ENCODE measurements at places on chromosomes 7 and 10.

GRCh38 chr7:101547022-101547915 is 81.8 kb downstream of the MYL10 start:
- DNase-seq = no peak

DNA sequence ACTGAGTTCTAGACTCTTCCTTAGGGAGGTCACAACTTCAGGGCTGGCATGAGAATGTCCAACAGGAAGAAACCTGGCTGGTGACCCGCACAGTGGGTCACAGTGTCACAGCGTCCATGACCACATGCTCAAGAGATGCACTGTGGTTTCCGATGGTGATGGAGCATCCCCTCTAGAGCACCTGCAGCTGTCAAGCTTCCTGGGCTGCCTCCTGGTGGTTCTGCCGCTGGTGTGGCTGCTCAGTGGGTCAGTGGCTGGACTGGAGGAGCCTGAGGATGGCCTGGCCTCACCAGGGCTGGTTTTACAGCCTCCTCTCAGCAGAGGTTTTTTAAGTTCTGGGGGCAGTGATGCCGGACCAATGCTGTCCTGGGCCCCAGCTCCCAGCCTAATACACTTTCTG is 149.3 kb downstream of the SH3PXD2A start:
- no peak for DNase-seq

DNA sequence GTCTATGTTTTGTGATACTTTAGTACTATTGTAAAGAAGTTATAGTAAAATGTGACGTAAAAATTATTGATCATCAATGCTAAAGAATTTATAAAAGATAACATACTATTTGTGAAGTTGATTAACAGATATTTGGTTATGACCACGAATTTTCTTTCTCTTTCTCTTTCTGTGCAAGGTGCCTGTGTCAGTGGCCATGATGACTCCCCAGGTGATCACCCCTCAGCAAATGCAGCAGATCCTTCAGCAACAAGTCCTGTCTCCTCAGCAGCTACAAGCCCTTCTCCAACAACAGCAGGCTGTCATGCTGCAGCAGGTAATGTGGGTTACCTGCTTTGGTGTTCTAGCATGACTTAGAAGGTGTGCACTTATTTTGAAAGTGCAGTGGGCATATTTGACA is 213.7 kb downstream of the FOXP2 start:
- no peak for DNase-seq

DNA sequence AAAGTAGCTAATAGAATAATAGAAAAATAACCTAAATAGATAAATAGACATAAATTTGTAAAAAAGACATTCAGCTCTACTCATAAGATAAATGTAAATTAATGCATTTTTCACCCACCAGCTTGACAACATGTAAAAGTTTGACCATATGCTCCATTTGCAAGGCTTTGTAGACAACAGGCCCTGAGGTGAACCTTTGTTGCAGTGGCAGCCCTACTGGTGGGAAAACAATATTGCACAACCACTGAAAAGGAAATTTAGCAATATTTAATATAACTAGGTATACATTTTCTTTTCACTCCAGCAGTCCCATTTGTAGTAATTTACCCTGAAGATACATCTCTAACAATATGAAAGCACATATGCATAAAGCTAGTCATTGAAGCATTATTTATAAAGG is 39.0 kb upstream of the ADRA2A start:
- DNase-seq = no peak

DNA sequence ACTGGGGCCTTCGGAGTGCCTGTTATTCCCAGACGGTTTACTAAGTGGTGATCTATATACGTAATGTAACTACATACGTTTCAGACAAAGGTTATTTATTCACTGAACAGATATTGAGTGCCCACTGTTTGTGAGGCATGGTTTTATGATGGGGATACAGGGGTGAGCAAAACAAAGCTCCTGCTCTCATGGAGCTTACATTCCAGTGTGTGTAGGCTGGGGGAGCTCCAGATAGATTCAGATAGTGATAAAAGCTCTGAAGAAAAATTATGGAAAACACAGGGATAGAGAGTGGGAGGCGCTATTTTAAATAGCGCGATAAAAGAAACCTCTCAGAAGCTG is 466 bp upstream of the DNAJB12 start:
- DNase-seq = no peak

- no peak for DNase-seq
Observed at GRCh38 chr7:93036149-93036640, 81.6 kb downstream of the SAMD9 start.

- no peak for DNase-seq
Observed at GRCh38 chr10:100245484-100246220, 16.3 kb upstream of the CHUK start.

- no peak for DNase-seq
Observed at GRCh38 chr10:43260911-43261577, 5.8 kb downstream of the RASGEF1A start.

GRCh38 chr10:73838827-73839226 is 27.4 kb upstream of the NDST2 start:
- DNase-seq = no peak

- no peak for DNase-seq
Observed at GRCh38 chr7:1761774-1762173, 91.7 kb downstream of the ELFN1 start.

DNA sequence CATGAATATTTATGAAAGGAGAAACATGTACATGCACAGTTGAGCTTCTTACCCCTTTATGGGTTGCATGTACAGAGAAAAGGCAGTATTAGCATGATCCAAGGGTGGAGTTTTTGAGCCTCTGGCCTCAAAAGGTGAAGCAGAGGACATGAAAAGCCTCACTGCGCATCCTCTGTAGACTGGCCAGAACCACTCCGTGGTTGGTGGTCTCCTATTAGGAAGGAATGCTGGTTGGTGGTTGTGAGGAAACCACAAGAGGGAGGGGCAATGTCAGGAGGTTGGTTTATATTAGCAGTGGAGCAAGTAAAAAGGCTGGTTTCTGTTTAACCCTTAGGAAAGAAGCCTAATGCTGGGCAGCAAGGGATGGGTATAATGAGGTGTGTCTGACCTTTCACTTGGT is 37.5 kb downstream of the AHCYL2 start:
- no peak for DNase-seq

DNA sequence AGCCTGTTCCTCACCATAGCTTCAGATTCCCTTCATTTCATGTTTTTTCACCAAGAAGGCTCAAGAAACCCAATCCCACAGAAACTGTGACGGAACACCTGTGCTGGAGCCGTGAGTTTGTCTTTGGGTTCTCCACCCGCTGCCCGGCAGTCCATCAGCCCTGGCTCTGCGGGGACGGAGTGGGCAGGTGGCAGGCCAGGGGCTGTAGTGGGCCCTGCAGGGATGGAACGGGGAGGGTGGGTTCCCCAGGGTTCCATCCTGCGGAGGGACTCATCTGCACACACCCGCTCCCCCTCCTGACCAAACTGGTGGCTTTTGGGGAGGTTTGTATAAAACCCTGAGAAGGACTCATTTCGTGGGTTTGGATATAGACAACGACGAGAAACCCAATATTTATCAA is 15.0 kb downstream of the CYP17A1 start:
- no peak for DNase-seq

- DNase-seq = no peak
Observed at GRCh38 chr7:118664498-118664897, 440.0 kb downstream of the ANKRD7 start.

- no peak for DNase-seq
Observed at GRCh38 chr10:122132882-122133565, 138.1 kb upstream of the BTBD16 start.

All from activated CD4-positive, alpha-beta T cell treated with anti-CD3 and anti-CD28 coated beads, Interleukin-2, amount 50 U/mL, for 48 hours (primary cell).